ENCODE measurements at places on chromosomes 3 and 15.

GRCh38 chr3:25582242-25582641 lies 82.5 kb downstream of the TOP2B start:
- no peak for DNase-seq

DNA sequence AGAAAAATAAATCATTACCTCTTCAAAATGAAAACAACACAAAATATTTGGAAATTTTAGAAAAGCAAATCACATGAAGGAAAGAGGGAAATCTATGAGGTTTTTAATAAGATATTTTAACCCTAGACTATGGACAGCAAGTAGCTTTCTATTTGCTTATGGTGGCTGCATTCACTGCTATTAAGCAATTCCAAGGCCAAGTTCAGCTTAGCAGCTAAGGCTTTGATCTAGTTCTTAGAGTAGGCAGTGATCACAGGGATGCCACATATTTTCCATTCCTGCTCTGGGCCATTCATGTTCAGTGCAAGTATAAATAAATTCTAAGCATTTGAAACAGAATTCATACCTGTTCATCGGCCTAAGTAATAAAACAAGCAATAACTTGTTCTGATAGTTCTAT lies 235.3 kb downstream of the CDIN1 start:
- no peak for DNase-seq

- DNase-seq = no peak
Observed at GRCh38 chr15:63335543-63336240, 46.0 kb downstream of the CA12 start.

- DNase-seq = no peak
Observed at GRCh38 chr15:42264795-42265194, 8.2 kb upstream of the GANC start.

DNA sequence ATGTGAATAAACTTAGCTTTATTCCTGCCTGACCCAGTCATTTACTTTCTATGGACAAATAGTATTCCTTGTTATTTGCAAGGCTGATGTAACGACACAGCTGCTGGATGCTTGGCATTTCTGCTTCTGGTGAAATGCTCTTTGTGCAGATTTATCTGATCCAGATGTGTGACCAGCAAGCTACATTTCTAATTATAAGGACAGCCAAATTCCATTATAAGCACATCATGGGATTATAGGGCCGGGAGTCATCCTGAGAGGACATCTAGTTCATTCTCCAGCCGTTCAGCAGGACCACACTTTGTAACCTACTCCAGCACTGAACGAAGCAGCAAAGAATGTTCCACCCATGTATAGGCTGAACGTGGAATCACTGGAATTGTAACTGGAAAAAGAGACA lies 42.9 kb downstream of the FNDC3B start:
- no peak for DNase-seq
